ENCODE measurements at places on chromosomes 6 and 20.

DNA sequence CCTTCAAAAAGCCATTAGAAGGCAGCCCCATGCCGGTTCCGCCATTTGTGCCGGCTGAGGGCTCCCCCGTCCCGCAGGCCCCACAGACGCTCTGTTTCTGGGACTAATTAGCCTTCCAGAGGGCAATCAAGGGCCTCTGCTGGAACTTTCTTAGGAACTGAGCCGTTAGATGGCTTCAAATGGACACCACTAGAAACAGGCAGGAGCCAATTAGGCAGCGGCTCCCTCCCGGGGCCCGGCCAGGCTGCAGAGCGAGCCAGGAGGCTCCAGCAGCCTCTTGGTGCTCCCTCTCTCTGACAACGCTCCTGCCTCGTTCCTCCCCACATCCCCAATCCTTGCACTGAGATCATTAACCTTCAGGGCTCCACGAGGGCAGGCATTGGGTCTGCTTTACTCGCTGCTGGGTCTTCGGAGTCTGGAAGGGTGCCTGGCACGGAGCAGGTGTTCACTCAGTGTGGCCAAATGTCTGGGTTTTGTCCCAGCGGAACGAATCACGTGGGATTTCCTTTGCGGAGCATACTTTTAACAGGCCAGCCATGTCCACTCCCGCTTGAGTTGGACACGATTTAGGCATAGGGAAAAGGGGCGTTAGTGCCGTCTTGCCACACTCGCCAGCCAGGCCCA lies 98.3 kb downstream of the TMEM242 start:
- no peak for DNase-seq

DNA sequence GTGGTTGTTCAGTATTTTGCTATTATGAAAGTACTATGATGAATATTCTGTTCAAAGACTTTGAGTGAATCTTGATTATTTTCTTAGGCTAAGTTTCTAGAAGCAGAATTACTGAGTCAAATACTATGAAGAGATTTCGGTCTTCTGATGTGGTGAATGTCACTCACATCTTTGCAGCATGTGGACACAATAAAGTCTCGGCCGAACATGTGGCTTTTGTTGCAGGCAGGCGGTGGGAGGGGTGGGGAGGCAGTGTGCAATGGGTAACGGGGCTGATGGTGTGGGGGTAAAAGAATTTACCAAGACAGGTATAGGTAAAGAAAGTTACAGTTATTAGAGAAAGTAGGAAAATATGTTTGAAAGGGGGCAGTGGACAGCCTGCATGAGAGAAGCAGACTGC lies 156.4 kb upstream of the DTNBP1 start:
- peak; percentile 9 for DNase-seq

DNA sequence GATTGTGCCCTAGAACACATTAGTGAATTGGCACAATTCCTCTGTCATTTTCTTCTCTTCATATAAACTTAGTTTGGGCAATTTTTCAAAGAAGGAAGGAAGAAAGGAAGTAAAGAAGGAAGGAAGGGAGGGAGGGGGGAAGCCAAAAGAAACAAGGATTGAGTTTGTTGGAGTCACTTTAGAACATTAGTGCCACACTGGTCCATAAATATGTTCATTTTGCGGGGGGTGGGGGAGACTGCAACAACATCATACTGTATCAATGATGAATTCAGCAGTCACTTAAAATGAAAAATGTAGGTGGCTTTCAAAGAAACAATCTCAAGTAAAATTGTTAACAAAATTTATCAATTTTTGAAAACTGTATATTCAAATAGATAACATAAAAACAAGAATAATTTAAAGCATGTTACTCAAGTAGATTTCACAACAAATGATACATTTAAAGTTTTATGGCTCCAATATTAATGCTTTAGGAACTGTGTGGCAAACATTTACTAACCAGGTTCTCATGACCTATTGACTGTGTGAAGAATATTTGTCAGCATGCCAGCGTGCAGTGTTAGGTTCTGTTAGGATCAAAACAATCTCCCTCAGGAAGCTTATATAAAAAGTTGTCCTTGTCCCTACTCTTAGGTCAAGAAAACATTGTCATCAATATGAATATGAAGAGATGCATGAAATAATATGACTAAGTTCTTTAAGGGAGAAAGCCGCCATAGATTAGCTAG lies 208.1 kb upstream of the AGPAT4 start:
- DNase-seq, result no peak

DNA sequence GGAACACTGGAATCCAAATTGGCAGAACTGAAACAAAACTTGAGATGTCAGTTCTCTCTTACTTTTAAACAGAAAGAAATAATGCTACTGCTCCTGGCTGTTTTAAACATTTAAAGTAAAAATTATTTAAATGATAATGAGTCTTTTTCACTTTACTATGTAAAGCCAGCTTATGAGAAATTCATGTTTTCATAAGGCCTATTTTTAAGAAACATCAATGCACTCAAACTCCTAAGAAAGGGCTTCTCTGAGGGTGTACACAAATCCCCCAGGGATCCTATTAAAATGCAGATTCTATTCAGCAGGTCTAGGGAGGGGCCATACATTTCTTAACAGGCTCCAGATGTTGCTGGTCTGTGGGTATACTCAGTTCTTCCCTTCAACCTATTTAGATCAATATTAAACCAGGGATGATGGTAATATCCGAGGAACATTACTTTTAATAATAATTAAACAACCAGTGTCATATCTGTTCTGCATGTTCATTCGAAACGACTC lies 2.3 kb downstream of the FERMT1 start:
- no peak for DNase-seq

DNA sequence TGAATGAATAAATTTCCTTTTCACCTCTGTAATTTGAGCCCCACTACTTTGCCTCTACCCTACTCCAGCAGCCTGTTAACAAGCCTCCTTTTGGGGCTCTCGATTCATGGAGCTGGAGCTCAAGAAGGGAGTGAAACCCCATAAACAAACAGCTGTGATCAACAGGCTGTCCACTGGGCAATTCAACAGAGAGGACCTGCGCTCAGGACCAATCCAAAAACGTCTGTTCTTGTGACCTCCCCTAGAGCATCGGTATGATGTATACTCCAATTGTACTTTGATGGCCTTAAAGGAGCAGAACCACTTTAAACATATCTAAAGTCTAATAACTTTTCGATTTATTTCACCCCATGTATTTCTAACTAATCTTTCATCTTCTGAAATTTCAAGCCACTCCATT lies 37.4 kb downstream of the HIVEP2 start:
- no peak for DNase-seq

DNA sequence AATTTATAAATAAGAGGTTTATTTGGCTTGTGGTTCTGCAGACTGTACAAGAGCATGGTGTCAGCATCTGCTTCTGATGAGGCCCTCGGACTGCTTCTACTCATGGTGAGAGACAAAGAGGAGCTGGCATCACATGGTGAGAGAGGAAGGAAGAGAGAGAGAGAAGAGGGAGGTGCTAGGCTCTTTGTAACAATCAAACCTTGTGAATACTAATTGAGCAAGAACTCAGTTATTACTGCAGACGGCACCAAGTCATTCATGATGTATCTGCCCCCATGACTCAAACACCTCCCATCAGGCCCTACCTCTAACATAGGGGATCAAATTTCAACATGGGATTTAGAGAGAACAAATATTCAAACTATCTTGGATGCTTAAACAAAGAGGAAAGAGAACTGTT lies 6.3 kb upstream of the SIRPG start:
- DNase-seq, result peak; percentile 5

- no peak for DNase-seq
Observed at GRCh38 chr6:160131636-160132296, 10.2 kb downstream of the SLC22A1 start.

DNA sequence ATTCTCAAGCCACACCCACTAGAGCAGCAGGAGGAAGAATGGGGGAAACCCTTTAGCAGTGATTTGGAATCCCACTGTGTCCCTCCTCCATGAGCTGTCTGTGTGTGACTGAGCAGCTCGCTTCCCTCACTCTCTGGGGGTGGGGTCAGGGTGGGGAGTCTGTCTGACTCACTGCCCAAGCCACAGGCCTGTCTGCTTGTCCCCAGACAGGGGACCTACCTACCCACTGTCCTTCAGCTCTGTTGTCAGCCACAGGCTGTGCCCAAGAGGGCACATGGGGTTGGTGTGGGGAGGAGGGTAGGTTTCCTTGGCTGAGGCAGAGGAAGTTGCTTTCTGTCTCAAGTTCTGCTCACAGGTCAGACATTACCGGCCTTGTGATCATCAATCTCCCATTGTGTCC lies 127.0 kb downstream of the MAFB start:
- peak; percentile 43 for DNase-seq

DNA sequence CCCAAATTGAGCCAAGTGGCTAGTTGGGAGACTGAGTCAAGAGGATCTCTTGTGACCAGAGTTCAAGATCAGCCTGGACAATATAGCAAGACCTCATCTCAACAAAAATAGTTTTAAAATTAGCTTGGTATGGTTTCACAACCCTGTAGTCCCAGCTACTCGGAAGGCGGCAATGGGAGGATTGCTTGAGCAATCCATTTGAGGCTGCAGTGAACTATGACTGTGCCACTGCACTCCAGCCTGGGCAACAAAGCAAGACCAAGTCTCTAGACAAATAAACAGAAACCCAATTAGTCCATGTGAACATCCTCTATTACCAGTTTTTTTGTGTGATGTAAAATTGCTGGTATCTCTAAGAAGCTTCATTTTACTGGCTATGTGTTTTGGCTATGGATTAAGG lies 106.2 kb downstream of the TULP4 start:
- no peak for DNase-seq

DNA sequence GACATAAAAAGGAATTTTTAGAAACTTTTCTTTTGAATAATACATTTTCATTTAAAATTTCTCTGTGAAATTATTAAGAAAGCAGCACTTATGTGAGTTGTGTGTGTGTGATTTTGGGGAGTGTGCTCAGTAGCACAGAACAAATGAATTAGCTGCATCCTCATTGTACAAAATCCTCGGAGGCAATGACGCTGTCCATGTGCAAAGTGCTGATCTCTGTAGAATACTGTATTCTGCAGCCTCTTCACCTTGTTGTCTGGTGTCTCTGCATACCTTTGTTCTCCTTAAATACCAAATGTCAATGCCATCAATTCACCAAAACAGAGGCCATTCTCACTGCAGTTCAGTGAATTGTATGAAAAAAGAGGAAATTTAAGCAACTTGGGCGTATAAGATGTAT lies 838.4 kb downstream of the QKI start:
- DNase-seq, result no peak

Data from fibroblast of skin of abdomen (primary cell).